ENCODE measurements at places on chromosomes 2 and 18.

DNA sequence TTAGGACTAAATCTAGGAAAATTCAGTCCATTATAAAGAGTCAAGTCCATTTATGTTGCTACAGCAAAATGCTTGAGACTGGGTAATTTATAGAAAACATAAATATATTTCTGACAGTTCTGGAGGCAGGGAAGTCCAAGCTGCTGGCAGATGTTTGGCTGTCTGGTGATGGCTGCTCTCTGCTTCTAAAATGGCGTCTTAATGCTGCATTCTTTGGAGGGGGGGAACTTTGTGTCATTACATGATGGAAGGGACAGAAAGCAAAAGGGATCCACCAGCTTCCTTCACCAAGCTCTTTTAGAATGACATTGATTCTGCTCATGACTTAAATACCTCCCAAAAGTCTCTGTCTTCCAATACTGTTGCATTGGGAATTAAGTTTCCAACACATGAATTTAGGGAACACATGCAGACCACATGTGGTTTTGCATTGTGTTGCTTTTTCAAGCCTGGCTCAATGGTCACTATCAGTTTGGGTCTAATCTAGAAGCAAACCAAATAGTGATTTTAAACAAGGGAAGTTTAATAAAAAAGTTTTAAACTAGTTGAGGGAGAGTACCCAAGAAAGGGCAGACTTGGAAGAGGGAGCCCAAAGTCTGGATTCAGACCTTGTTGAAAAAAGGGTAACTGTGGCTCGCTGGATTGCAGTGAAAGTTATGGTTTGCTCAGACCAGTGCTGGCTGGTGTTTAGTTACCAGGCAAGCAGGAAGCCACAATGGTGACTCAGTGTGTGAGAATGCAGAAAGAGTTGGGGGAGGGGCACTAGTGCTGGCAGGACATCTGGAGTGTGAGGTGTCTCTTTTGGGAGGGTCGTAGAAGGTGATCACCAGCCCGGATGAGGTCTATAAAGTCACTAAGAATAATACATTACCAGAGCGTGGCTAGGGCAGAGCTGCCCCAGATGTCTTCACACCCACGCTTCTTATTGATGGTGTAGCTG, 30.8 kb downstream of the C18orf54 start:
- DNase-seq = no peak

- no peak for DNase-seq
Observed at GRCh38 chr2:218890369-218890768, 9.7 kb downstream of the WNT10A start.

GRCh38 chr2:8684540-8684877, 2.7 kb downstream of the ID2 start:
- DNase-seq = no peak

DNA sequence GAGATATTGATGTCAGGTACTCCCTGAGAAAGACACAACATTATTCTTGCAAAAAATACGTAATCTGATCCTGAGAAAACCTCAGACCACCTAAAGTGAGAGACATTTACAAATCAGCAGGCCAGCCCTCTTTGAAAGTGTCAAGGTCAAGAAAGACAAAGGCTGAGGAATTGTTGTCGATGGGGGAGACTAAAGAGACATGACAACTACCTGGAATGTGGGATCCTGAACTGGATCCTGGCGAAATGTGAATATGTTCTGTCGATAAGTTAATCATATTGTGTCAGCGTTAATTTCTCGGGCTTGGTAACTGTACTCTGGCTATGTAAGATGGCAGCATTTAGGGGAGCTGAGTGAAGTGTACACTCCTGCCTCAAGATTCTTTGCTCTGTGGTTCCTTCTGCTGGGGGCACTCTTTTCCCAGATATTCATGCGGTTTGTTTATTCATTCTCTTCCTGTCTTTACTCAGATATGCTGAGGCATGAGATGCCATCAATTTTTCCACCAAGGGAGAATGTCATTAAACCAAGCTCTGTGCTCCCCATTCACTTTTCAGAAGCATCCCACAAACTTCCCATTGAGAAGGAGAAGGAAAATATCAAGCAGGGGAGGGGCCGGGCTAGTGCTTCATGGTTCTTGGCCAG, 154.9 kb downstream of the CAPN13 start:
- DNase-seq = no peak

- no peak for DNase-seq
Observed at GRCh38 chr2:237154082-237154638, 68.5 kb downstream of the COPS8 start.

DNA sequence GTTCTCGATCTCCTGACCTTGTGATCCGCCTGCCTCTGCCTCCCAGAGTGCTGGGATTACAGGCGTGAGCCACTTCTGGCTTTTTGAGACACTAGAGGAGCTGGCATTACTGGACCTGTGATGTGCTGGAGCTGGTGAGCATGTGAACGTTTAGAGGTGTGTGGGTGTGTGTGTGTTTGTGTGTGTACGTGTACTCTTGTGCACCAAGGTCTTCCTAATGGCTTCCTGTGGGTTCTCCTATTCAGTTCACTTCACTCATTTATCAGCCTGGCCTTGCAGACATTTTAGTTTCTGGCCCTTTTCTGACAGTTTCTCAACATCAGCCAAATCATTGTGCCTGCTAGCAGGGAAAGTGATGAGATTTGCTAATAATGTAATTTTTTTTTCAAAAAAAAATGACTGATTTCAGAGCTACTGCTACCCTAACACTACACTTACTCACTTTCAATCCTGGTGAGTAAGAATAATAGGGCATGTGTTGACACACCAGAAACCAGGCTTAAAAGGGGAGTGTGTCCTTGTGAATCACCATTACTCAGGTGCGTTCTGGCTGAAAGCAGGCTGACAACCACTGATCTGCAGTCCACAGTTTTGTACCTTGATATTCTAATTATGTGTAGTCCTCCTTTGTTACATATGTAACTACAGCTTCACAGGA, 41.0 kb upstream of the ACTR3 start:
- DNase-seq = no peak

Data from stimulated activated CD4-positive, alpha-beta T cell treated with anti-CD3 and anti-CD28 coated beads, Interleukin-1b, Interleukin-23, amount 100 ng/mL, for 1 hour (primary cell).